H9 (cell line): ENCODE measurements at places on chromosomes 1 and 21. TPM values are rescaled to one million over a fixed set of nuclear protein-coding genes. Genes with fewer than 3 reads are reported as not detected.

Gene RGS18
- not detected in 2 replicates for total RNA-seq

Gene HIVEP3
- 1.2 and 1.4 TPM in 2 replicates for total RNA-seq

Gene AGT
- total RNA-seq: not detected in 2 replicates

Gene EDN2
- 0.22 and 0.24 TPM in 2 replicates for total RNA-seq

DNA sequence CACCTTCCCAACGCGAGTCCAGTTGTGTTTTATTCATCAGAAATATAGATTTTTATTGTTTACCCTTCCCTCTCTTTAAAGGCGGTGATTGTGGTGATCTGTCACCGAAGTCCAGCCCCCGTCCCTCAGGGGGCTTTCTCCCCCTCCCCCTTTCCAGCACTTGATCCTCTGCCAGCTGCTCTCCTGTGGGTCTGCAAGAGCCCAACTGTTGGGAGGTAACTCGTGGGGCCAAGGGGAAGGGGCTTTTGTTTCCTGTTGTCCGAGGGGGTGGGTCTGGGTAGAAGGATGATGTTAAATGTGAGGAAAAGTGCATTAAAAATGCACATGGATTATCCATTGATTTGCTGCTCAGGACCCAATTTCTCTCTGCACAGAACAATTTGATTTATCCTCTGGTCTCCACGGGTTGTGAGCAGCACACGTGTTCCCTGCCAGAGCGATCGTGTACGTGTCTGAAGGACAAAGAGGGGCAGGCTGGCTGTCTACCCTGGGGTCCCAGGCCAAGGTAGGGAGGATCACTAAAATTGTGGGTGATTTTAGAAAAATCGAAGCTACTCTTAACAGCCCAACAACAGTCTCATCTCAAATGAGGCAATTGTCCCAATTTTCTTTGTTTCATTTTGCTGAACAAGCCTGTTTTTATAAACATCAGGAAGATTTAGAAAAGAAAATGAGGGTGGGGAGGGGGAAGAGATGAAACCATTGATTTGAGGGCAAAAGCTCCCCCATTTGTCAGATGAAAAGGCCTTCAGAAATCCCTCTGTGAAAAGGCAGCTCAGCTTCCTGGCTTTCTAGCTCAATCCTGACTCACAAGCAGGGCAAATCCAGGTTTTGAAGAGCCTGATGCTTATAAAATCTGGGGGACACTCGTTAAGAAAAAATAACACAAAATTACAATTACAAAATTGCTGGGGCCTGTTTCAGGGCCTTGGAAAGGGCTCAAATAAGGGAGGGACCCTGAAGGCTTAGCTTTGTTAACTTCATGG is 176.2 kb downstream of the RHOU start:
- DNase-seq: no peak

DNA sequence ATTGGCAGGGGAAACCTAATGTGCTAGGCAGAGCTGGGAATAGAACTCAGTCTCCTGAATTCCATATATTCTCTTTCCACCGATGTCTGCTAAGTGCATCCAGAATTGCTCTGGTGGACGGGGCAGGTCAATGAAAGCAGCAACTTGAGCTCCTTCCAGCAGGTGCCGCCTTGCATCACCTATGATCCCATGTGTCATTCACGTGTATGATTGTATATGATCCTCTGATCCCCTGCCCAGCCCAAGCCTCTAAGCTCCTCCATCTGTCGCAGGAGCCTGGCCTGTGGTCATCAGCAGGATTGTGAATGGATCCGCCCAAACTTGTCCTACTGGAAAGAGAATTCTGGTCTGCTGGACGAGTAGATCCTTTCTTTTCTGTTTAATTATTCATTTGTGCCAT is 13.1 kb downstream of the ACTA1 start:
- peak; percentile 33 for DNase-seq
